Activated naive CD4-positive, alpha-beta T cell (primary cell): ENCODE measurements at places on chromosomes 2 and 18.

- no peak for DNase-seq
These were observed 76.4 kb upstream of the TSPYL6 start for GRCh38 chr2:54332386-54332785.

GRCh38 chr2:96633641-96634040 lies 4.5 kb downstream of the KANSL3 start:
- DNase-seq = no peak

DNA sequence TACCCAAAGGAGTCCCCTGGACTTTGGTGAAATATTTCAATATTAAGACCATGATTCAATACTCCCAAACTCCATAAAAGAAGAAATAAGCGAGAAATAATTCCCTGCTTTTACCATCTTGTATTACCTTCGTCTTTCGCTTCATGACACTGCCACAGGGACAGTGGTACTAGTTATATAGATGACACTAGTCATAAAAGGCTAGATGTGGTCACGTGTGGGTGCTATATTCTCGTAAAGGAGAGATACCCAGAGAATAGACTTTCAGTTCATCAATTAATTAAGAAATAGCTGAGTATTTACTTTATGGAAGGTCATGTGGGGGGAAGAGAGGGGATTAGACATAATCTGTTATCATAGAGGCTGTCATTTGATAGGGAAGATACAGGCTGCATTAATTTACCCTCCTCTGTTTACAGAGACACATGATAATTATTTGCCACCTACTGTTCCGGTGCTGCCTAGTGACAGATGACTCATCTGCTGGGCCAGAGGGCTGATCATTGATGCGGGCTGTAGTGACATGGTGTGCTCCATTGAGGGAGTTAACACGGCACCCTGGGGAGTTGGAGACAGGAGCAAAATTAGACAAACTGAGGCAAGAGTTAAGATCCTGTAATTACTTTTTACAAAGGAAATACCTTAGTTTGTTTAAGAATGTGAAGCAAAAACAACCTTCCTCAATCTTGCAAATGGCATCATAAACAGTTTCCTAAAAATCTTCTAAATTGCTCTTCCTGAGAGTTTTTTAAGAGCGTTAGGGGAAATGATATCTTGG lies 78.2 kb upstream of the ITGB6 start:
- no peak for DNase-seq

GRCh38 chr2:15661295-15661569 lies 69.6 kb downstream of the DDX1 start:
- no peak for DNase-seq

DNA sequence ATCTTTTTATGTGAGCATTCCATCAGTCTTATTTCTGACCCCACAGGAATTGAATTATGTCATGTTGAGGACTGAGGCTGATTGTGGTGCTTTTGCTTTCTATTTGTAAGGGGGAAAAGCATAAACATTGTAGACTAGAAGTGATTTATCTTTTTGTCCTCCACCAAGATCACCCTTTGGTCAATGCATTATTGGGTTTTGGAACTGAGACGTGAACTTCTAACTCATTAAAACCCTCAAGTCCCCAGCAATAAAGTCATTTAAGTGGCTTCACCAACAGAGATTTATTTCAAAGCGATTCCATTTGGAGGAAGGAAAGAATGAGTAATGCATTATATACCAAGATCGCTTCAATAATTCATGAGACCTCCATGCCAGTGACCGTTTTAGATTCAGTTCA lies 75.5 kb upstream of the TXNDC2 start:
- DNase-seq = no peak

DNA sequence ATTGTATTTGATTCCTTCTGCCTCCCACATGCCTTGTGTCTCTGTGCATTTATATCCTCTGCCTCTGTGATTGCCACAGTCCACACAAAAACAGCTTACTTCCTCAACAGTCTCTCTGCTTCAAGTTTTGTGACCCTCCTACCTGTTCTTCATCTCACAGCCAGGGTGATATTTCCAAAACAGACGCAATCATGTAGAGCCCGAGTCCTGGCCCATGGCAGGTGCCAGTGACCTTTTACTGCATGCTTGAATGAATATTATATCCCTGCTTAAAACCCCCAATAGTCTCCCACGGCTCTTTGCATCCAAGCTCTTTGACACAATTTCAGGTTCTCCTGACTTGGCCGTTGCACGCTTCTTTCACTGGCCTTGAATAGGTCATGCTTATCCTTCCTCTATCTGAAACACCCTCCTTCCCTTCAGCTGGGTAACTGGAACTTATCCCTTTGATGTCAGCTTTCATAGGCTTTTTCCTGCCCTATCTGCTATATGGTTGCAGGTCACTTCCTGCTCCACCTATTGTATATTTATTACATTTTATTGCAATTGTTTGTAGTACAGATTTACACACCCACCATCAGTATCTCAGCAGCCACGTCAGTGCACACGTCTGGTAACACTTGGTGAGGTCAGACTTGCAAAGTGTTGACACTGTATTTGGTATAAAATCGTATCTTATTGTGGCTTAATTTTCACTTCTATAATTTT lies 29.7 kb upstream of the IL1B start:
- no peak for DNase-seq

DNA sequence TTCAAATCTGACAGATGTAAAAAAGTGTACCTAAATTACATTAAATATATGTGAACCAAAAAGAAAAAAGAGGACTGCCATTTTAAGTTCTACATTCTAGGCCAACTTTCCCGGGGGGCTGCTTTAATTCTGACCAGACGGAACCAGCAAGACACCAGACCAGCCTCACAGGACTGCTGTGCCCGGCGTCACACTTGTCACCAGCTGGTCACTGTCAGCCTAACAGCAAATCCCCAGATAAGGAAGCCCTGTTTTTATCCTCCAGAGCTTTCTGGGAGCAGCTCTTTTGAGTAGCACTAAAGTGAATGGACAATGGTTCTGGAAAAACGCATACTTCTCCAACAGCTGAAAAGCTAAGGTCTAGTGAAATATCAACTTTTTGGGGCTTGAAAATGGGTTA lies 35.6 kb downstream of the CYB5A start:
- no peak for DNase-seq
